T-helper 1 cell (primary cell): ENCODE measurements at places on chromosomes 4 and X.

DNA sequence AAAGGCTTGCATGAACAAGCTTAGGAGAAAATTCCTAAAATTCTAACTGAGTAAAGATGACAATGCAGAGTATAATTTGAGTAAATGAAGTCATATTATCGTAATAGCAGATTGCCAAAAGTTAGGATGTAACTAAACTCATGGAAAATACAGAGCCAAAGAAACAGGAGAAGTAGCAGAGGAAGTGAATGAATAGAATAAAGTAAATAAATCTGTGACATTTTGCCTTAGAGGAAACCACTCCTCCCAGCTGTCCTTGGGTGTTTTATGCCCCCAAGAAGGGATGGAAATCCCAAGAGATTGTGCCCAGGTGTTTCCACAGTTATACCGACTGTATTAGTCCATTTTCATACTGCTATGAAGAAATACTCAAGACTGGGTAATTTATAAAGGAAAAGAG is 1.9 kb upstream of the BMX start:
- no peak for DNase-seq

- no peak for DNase-seq
Observed at GRCh38 chr4:131764730-131765129, 1384.4 kb upstream of the PCDH10 start.

DNA sequence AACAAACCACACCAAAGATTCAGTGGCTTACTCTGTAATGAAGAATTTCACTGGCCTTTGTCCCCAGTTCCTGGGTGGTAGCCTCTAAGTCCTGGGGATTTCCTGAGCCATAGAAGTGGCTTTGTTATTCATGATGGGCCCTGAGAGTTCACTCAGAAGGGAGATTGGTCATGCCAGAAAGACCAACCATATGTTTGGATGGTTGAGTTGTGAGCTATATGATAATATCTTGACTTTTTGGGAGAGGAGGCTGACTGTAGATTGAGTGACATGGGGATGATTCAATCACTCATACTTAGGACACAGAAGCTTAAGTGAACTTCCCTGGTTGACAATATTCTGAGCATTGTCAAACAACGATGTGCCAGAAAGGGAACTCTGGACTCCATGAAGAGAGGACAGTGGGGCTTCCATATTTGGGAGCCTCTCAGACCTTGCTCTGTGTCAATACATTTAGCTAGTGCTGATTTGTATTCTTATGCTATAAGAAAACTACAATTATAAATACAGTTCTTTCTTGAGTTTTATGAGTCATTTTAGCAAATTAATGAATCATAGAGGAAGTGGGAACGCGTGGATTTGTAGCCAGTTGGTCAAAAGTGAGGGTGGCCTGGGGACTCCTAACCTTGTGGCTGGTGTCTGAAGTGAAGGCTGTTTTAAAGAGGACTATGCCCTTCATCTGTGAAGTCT is 392.0 kb downstream of the GBA3 start:
- no peak for DNase-seq

GRCh38 chr4:1251773-1252066 is 2.8 kb upstream of the CTBP1 start:
- DNase-seq: no peak

DNA sequence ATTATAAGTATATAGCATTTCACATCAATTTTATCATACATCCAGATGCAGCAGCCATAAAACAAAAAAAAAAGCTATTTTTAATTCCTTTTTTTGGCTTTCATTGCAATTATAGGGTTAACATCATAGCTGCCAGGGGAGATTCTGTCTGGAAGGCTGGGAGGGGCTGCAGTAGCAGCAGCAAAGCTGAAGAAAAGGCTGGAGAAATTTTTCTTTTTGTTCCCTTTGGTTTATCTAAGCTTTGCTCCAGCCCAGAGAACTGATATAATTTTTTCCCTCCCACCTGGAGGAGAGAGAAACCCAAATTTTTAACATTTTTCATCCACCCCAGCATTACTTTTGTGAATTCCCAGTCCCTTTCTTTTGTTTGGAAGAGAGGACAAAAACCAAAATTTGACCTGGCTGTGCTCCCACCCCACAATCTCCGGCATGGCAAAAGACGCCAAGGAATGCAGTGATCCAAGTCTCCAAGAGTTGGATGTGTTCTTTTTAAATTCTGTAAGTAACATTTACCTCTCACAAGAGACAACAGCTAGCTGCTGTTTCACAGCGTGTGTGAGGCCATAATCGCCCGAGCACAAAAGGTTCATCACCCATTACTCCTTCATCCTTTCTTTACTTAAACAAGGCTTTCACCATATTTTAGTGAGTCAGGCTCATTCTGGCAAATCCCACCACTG is 25.1 kb upstream of the FAM156A start:
- no peak for DNase-seq
